Placental pericyte (primary cell): ENCODE measurements at places on chromosomes 3 and 15. TPM values are rescaled to one million over a fixed set of nuclear protein-coding genes. Genes with fewer than 3 reads are reported as not detected.

WDR48 gene
- total RNA-seq, result 23.2 and 32.2 TPM in 2 replicates

GOLGA8G gene
- not detected in 2 replicates for total RNA-seq

EEF1AKMT4 gene
- 4.2 and 6.3 TPM in 2 replicates for total RNA-seq

PLS1 gene
- 0.22 and 2.1 TPM in 2 replicates for total RNA-seq

ARGFX gene
- not detected in 2 replicates for total RNA-seq

ACOX2 gene
- total RNA-seq, result 4.2 and 5.9 TPM in 2 replicates

UROC1 gene
- total RNA-seq, result not detected in 2 replicates

CHRFAM7A gene
- total RNA-seq, result 0.22 TPM in 1 of 2 replicates, not detected in the other

WDR72 gene
- not detected in 2 replicates for total RNA-seq

CCR8 gene
- total RNA-seq, result not detected in 2 replicates

HDC gene
- total RNA-seq, result not detected in 2 replicates

SEMA3B gene
- 3.0 and 25.4 TPM in 2 replicates for total RNA-seq

RARRES1 gene
- total RNA-seq, result 4.2 and 14.0 TPM in 2 replicates

TGM4 gene
- total RNA-seq, result not detected in 2 replicates

PLXND1 gene
- 75.3 and 86.9 TPM in 2 replicates for total RNA-seq

LMAN1L gene
- under 0.01 TPM in 1 of 2 replicates, not detected in the other for total RNA-seq

EBLN2 gene
- 6.2 and 7.9 TPM in 2 replicates for total RNA-seq

SLC28A1 gene
- total RNA-seq, result not detected in 2 replicates

CSPG4 gene
- 15.3 and 83.2 TPM in 2 replicates for total RNA-seq

PRKAR2A gene
- total RNA-seq, result 35.5 and 73.4 TPM in 2 replicates

RASGRP1 gene
- total RNA-seq, result 0.22 TPM in 1 of 2 replicates, not detected in the other

CPNE4 gene
- not detected in 2 replicates for total RNA-seq

DAZL gene
- total RNA-seq, result 0.14 TPM in 1 of 2 replicates, not detected in the other

TMEM158 gene
- 70.0 and 453 TPM in 2 replicates for total RNA-seq

COL8A1 gene
- total RNA-seq, result 115 and 157 TPM in 2 replicates

IP6K1 gene
- 50.3 and 52.1 TPM in 2 replicates for total RNA-seq

TMEM207 gene
- total RNA-seq, result not detected in 2 replicates

TUSC7 gene
- total RNA-seq, result not detected in 2 replicates

LAMB2 gene
- 303 and 395 TPM in 2 replicates for total RNA-seq

GRIP2 gene
- 0.44 and 2.7 TPM in 2 replicates for total RNA-seq

GALNT15 gene
- 0.88 and 4.2 TPM in 2 replicates for total RNA-seq

ZNF620 gene
- 0.44 and 0.86 TPM in 2 replicates for total RNA-seq

SLC22A13 gene
- 0.43 and 0.44 TPM in 2 replicates for total RNA-seq

HGD gene
- total RNA-seq, result 0.14 and 0.88 TPM in 2 replicates

MITF gene
- total RNA-seq, result 6.3 and 6.6 TPM in 2 replicates

CD80 gene
- not detected in 2 replicates for total RNA-seq

COL6A5 gene
- total RNA-seq, result under 0.01 and 0.14 TPM in 2 replicates

U2SURP gene
- total RNA-seq, result 74.6 and 91.9 TPM in 2 replicates

RAB11A gene
- 183 and 230 TPM in 2 replicates for total RNA-seq

GOLGA6L7 gene
- not detected in 2 replicates for total RNA-seq

PDZRN3 gene
- 15.3 and 67.4 TPM in 2 replicates for total RNA-seq

SHC4 gene
- total RNA-seq, result 2.8 and 4.0 TPM in 2 replicates

MYZAP gene
- 1.1 and 1.3 TPM in 2 replicates for total RNA-seq

ROPN1 gene
- total RNA-seq, result not detected in 2 replicates

SRPRB gene
- total RNA-seq, result 91.8 and 109 TPM in 2 replicates

TRIM71 gene
- not detected in 2 replicates for total RNA-seq

CGNL1 gene
- 0.72 and 2.4 TPM in 2 replicates for total RNA-seq

UBP1 gene
- total RNA-seq, result 64.6 and 79.3 TPM in 2 replicates

KIF15 gene
- total RNA-seq, result 0.66 and 14.7 TPM in 2 replicates

DLEC1 gene
- under 0.01 TPM in 1 of 2 replicates, not detected in the other for total RNA-seq
